GM19239 (cell line): ENCODE measurements at places on chromosomes 12 and 14.
A peak's percentile ranks its signal among the peaks of the same experiment; 100 is the strongest.

DNA sequence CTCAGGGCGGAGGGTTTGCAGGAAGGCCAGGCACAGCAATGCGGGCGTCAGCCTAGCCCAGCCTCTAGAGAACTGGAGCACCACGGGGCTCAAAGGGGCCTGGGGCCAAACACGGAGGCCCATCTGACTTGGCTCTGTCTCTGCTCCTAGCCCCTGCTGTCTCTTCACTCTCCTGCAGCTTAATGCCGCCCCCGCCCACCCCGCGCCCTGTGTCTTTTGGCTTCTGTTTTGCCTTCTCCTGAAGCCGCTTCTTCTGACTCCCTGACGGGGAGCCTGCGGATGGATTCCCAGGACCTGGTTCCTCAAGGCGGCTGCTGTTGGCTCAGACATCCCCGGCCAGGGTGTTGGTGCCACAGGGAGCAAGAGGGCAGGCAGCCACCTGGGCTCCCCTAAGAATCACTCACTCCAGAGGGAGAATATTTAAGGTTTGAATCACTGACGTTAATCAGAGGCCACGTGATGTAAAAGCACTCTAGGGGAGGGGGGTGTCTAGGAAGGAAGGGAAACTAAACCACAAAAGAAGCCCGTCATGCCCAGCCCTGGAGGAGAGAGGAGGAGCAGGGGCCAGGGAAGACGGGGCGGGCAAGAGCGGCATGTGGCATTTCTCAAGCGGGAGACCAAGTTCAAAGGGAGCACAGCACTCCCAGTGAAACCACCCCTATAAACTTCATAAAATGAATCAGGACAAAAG is 36.9 kb upstream of the PRMT8 start:
- no peak for DNase-seq

- no peak for DNase-seq
Measured at GRCh38 chr12:66331016-66331415, 28.7 kb downstream of the HELB start.

DNA sequence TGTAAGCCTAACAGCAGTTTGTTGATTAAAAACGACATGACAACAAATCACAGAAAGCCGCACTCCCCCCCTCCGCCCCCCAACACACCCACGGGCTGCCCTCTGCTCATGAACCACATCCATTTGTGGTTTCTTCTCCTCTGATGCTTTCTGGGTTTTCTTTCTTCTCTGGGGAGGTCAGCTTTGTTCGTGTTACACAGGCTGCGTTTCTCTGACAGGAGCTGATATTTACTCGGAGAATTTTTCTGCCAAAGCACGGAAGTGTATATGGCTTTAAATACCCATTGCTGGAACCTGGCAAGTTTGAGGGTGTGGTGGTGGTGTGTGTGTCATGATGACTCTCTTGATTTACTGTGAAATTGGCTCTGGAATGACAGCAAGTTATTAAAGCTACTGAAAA is 883.7 kb upstream of the TMEM132C start:
- DNase-seq: no peak

GRCh38 chr12:86634456-86635410 is 378.5 kb upstream of the MGAT4C start:
- DNase-seq: no peak

DNA sequence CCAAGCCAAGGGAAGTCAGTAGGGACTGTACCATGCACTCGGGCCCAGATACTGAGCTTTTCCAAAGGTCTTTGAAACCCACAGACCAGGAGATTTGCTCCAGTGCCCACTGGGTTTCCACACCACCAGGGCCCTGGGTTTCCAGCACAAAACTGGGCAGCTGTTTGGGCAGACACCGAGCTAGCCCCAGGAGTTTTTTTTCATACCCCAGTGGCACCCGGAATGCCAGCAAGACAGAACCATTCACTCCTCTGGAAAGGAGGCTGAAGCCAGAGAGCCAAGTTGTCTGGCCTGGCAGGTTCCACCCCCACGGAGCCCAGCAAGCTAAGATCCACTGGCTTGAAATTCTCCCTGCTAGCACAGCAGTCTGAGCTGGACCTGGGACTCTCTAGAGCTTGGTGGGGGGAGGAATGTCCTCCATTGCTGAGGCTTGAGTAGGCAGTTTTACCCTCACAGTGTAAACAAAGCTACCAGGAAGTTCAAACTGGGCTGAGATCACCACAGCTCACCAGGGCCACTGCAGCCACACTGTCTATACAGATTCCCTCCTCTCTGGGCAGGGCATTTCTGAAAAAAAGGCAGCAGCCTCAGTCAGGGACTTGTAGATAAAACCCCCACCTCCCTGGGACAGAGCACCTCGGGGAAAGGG is 793.7 kb downstream of the RPS29 start:
- DNase-seq: no peak

DNA sequence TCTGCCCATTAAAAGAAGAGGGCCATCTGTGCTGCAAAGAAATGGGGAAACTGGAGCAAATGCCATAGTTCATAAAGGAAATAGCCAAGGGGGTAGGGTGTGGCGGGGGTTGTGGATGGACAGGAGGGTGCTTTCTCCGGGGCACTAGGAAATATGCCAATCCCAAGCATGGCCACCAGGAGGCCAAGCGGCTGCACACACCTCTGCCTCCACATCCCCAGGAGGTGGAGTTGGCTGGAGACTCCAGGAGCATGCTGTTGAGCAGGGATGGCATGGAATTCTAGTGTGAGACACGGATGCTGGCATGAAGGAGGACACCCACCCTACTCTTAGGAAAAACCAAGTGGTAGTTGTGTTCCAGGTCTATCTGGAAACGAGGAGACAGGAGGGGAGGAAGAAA is 25.2 kb downstream of the NID2 start:
- peak; percentile 33 for DNase-seq

DNA sequence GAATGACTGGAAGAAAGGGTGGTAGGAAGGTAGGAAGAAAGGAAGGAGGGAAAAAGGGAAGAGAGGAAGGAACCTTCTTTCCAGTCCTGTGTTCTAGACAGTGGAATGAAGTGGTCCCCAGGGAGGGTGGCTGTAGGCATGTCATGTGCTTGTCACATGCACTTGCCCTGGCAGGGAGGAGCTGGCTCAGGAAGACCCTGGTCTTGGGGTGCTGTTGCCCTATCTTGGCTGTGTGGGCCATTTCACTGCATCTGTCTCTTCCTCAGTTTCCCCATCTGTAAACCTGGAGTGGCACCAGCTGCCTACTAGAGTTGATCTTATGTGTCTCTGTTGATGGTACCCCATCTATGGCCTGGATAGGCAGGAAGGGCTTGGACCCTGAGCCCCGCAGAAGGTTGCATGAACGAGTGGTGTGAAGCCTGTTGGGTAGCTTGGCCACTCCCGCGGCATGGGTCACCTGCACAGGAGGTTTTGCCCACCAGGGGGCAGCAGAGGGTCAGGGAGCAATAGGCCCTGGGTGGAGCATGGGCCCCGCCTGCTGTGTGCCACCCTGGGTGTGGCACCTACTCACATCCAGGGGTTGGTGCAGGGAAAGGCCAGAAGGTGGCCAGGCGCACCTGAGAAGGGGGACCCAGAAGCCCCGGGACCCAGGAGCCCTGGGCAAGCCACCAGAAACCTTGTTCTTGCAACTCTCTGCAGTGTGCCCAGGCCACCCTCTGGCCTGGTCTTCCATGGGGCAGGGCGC is 25.1 kb downstream of the MEG3 start:
- peak; percentile 57 for DNase-seq

GRCh38 chr14:67010602-67011001 is 178.6 kb upstream of the GARIN2 start:
- no peak for DNase-seq

GRCh38 chr12:48311313-48311712 is 39.4 kb downstream of the ZNF641 start:
- DNase-seq: no peak

GRCh38 chr12:80469681-80470080 is 25.6 kb downstream of the PTPRQ start:
- no peak for DNase-seq

GRCh38 chr12:131982041-131982440 is 32.3 kb downstream of the EP400 start:
- no peak for DNase-seq

DNA sequence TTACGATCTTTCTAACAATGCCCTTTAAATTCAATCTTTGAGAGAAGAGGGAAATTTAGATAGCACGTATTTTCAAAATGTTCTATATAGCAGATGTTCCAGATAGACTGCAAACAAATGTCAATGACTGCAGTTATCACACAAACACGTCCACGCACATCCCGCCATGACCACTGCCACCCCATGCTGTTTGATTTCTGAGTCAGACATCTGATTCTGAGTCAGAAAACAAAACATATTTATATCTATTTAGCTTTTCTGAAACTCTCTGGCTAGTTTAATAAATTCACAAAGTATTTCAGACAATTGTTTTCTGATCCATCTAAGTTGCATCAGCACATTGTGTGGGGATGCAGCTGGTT is 105.9 kb upstream of the BCAT1 start:
- DNase-seq: no peak

- DNase-seq: no peak
Measured at GRCh38 chr12:31970199-31970598, 11.0 kb downstream of the RESF1 start.

DNA sequence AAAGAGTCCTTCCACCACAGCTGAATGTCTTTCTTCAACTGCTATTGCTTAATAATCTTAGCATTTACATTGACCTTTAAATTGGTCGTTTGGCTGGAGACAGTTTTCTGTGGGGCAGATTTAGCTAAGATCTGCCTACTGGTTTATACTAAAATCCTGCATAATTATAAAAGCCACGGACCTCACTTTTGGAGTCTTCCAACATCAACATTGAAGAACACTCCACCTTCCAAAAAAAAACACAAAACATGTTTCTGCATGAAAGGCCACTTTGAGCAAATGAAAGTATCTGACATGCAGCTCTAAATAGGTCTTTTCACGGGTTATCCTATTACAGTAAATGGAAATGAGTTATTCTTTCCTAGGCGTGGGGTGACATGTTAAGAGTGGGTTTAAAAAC is 57.0 kb upstream of the KRR1 start:
- DNase-seq: no peak

DNA sequence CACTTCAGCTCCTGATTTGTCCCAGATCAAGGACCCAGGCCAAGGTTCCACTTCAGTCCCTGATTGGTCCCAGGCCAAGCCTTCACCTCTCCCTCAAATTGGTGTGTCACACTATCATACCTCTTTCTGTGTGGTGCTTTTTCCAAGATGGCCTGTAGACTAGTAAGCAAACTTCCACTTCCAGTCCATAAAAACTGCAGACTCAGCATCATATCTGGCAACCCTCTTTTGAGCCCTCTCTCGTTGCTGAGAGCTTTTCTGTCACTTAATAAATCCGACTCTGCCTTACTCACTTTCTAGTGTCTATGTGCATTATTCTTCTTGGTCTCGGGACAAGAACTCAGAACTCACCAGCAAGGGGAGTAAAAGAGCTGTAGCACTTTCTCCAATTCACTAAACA is 1395.1 kb downstream of the LRFN5 start:
- DNase-seq: no peak
